ENCODE measurements at places on chromosomes 2 and 18.

- no peak for DNase-seq
These were observed 30.9 kb downstream of the TMEM182 start for GRCh38 chr2:102792568-102793208.

DNA sequence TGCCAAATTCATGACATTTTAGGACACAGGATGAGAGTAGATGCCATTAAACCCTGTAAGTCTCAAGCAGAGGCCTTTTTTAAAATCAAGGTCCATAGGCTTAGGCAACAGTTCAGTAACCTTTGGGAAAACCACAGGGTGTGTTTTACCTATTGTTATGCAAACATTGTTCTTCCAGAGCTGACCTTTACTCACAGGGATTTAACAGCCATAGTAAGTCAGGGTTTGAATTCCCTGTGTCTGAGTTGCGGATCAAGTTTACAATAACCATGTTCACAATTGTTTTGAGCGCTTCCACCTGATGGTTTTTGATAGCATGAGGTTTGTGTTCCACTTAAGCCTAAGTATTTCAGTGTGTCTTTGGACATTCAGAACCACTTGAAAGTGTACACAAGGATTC is 160.1 kb upstream of the BOD1L2 start:
- no peak for DNase-seq

DNA sequence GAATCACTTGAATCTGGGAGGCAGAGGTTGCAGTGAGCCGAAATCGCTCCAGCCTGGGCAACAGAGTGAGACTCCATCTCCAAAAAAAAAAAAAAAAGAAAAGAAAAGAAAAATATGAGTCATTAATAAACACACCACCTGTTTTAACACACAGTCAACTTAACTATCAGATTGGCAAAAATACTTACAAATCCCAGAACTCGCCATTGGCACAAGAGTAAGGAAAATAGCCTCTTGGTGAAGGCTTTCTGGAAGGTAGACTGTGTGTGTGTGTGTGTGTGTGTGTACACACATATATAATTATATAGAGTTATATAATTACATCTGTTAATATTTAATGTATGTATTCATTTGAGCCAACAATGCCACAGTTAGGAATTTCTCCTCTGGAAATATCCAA is 63.7 kb upstream of the UXS1 start:
- DNase-seq: no peak

DNA sequence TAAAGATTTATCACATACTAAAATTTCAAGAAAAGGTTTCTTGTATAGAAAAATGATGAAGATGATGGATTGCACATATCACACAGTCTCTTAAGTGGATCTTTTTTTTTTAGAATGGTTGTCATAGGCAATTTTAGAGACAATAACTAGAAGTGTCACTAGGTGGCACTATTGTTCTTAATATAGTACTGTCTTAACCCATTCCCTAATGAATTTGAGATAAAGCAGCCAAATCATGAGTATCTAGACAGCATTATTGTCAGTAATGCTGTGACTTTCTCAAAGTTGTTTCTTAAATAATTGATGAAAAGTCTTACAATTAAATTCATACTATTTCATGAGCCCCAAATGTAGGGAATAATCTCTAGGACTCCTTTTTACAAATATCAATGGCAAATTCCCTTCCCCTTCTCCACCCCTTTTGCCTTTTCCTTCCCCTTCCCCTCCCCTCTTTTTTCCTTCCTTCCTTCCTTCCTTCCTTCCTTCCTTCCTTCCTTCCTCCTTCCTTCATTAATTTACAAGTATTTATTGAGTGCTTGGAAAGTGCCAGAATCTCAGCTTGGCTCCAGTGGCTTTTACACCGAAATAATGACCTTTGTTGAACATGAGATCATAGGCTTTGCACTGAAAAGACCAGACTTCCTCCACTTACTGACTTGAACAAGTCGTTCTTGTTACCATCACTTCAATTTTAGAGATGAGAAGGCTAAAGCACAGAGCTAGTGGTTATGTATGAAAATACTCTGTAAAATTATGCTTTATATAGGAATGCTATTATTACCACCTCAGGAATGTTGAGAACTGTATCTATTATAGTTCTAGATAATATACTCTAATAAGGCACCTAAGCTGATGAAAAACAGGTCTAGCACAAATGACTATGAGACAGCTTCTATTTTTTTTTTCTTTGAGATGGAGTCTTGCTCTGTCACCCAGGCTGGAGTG is 19.8 kb downstream of the MYL12B start:
- DNase-seq: no peak

DNA sequence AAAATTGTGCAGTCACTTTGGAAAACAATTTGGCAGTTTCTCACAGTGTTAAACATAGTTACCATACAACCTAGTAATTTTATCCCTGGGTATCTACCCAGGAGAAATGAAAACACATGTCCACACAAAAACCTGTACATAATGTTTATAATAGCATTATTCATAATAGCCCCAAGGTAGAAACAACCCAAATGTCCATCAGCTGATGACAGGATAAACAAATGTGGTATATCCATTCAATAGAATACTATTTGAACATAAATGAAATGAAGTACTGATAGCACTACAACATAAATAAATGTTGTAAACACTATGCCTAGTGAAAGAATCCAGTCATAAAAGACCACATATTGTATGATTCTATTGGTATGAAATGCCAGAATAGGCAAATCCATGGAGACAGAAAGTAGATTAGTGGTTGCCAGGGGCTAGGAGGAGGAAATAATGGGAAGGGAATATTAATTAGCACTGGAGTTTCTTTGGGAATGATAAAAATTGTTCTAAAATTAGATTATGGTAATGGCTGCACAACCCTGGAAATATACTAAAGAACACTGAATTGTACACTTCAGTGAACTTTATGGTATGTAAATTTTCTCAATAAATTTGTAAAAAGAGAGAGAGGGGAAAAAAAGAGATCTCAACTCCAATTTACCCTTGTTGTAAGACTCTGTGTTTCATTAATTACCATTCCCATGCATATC is 20.8 kb upstream of the VIT start:
- no peak for DNase-seq

- no peak for DNase-seq
These were observed 113.8 kb upstream of the KLF7 start for GRCh38 chr2:207279520-207279919.

GRCh38 chr2:164617466-164617865 is 3.8 kb downstream of the GRB14 start:
- no peak for DNase-seq

- DNase-seq: no peak
These were observed 330.0 kb downstream of the PLCL1 start for GRCh38 chr2:198134293-198134955.

DNA sequence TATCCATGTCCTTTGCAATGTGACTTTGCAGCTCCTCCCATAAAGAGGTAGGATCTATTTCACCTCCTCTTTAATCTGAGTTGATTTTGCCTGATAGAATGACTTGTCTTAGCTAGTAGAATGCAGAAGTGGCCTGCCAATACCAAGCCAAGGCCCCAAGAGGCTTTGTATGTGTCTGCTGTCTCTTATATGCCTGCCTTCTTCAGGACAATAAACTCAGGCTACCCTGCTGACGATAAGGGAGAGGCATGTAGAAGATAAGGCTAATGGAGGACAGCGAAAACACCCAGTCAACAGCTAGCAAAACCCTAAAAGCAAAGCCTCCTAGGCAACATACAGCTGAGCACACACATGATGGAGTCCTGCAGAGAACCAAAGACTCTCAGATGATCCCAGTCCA is 1.8 kb upstream of the ZC3H8 start:
- DNase-seq: no peak

DNA sequence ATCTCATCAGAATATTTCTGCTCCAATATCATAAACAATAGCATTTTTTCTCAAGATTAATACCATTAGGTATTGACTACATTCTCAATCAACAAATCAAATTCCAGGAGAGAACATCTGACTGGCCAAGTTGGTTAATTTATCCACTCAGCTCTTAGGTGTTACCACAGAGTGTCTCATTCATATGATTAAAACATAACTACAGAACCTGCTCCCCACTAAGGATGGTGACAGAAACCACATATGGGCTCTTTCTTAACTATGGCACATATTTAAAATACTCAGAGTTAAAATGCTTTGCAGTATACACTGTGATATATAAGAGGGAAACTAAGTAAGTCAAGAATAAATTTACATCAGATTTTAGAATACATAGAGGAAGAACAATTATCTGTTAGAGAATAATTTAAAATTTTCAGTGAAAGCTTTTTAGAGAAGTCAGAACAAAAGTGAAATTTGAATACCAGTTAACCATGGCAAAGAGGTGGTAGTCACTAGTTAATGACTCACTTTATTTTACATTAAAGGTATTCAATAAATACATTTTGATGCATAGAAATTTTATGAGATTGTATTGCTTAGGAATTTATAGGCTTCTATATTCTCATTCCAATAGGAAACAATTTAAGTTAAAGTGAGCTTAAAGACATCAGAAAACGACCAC is 1120.8 kb upstream of the TMEFF2 start:
- DNase-seq: no peak

DNA sequence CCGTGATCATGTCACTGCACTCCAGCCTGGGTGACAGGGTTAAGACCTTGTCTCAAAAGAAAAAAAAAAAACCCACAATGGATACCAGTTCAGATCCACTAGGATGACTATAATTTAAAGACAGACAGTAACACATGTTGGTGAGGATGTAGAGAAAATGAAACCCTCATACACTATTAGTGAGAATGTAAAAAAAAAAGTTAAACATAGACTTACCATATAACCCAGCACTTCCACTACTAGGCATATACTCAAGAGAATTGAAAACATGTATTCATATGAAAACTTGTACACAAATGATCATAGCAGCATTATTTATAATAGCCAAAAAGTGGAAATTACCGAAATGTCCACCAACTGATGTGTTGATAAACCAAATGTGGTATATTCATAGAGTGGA is 48.7 kb downstream of the KIF3C start:
- no peak for DNase-seq

DNA sequence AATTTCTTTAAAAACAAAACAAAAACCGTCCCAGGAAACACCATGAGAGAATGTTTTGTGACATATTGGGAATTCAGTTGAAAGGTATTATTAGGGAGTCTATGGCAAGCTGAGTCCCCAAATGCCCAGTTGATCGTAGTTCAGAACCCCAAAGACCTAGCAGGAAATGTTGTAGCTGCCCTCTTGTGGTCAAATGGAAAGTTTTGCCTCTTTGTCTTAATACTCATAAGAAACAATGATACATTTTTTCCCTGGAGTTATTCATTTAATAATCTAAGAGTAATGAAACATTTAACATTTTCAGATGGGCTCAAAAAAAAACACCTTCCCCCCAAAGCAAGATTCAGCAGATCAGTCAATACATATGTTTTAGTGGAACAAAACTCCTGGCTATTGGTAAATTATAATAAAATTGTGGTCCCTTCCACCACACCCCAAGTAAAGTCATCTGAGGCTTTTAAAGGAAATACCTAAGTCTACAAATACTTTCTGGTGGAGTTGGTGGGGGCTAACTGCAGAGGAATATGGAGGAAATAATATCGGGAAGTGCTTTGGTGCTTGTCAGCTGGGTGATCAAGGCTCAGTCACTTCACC is 37.8 kb upstream of the EFEMP1 start:
- no peak for DNase-seq

DNA sequence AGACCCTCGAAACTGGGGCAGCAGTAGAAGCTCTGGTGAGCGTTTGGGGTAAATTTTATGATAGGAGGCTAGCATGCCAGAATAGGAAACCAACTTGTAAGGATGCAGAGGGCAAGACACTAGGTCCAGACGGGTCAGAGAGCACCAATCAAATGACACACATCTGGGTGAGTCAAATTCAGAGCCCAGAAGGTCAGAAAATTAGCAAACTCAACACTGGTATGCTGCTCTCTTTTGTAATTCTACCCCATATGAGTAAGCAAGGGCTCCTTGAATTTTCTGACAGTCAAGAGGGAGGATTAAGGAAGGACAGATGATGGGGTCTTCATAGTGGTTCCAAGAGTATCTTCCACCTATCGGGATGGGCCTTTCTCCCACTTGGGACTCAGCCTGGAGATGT is 209.8 kb downstream of the BCL2 start:
- no peak for DNase-seq

DNA sequence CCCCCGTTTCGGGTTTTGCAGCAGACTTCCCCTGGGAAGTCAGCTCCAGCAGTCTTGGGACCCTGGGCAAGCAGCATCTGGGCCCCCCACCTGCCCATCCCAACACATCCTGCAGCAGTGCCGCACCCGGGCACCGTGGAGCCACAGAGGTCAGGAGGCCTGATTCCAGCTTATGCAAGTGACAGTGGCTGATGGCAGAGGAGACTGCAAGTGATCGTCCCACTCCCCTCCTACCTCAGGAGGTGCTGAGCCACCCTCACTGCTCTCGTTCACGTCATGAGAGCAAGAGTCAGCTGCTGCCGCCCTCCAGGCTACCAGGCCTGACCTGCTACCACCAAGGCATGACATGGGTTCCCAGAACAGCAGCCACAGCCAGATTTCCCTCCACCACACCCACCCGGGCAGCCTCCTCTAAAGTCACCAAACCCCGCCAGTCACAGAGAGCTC is 18.2 kb downstream of the COX7A2L start:
- DNase-seq: no peak

GRCh38 chr2:118580651-118581050 is 266.8 kb downstream of the EN1 start:
- no peak for DNase-seq

DNA sequence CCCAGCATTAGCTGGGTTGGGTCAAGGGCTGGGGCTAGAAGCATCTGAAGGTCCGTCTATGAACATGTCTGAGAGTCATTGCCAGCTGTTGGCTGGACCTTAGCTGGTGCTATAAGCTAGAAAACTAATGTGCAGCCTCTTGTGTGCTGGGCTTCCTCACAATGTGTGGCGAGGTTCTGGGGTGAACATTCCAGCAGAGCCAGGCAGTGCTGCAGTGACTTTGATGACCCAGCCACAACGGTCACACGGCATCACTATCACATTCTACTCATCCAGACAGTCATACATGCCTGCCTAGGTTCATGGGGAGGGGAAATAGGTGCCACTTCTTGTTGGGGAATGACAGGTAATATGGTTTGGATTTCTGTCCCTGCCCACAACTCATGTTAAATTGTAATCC is 260.5 kb downstream of the CYP26B1 start:
- DNase-seq: no peak

GRCh38 chr2:58920001-58920400 is 678.9 kb upstream of the FANCL start:
- no peak for DNase-seq
